ENCODE measurements at places on chromosomes 2 and 18.
A peak's percentile ranks its signal among the peaks of the same experiment; 100 is the strongest.

- no peak for DNase-seq
Measured at GRCh38 chr2:217254111-217254510, 394.2 kb upstream of the TNP1 start.

GRCh38 chr2:136131961-136132824, 14.2 kb upstream of the CXCR4 start:
- peak; percentile 41 for DNase-seq

- DNase-seq = no peak
Measured at GRCh38 chr2:148987286-148987685, 51.2 kb upstream of the LYPD6B start.

GRCh38 chr2:143952536-143952935, 567.4 kb downstream of the ZEB2 start:
- DNase-seq = no peak

DNA sequence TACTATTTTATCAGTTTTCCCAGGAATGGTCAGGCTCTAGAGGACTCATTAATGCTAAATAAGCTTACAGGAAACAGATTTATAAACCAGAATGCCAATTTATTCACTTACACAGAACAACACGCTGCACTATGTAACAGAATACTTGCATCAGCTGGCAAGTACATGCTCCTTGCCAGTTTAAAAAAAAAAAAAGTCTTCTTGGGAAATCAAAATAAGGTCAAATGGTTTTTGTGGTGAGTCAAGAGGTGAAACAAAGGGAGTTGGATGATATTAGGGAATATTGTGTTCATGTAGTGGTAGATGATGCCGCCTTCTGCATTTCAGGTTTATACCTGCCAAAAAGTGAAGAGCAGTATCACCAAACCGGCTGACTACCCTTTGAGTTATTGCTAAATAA, 1322.1 kb upstream of the ZEB2 start:
- DNase-seq = no peak

- no peak for DNase-seq
Measured at GRCh38 chr2:206273905-206274304, 558 bp upstream of the ZDBF2 start.

Measured in Ammon's horn (tissue), 1 donor.